ENCODE measurements at places on chromosomes 3 and 15.

DNA sequence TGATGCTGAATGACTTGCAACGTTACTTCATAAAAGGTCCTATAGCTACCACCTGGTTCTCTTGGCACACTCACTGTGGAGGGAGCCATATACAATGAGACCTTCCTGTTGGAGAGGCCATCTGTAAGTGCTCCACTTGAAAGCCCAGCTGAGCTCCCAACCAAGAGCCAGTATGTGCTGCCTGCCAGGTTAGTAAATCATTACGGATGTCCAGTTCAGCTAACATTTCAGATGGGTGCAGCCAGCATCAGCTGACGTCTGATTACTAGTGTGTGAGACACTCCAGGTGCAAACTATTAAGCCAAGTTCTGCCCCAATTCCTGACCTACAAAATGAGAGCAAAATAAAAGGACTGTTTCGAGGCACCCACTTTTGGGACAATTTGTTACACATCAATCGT lies 274.4 kb upstream of the ROBO2 start:
- DNase-seq: no peak

DNA sequence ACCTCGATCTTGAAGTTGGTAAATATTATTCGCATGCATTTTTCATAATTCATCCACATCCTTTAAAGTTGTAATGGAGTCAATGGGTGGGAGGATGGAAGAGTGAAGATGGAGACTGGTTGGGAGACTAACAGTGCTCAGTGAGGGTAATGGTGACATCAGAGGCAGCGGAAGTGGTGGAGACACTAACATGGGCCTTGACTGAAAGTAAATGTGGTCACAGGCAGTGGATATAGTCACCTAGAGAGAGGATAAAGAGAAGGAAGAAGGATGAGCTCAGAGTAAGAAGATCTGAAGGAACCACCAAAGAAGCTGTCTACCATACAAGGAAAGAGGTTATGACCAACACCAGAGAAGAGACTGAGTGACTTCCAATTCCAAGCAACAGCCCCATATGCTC lies 281.6 kb upstream of the STT3B start:
- no peak for DNase-seq

DNA sequence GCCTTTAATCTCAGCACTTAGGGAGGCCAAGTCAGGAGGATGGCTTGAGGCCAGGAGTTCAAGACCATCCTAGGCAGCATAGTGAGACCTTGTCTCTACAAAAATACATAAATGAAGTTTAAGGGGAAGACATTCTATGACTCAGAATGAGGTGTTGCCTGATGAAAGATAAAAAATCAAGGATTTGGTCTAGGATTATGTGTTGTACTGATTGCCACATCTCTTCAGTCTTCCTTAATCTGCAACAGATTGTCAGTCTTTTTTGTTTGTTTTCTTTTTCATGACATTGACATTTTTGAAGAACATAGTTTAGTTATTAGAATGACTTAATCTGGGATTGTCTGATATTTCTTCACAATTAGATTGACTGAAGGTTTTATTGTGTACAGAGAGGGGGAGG lies 26.3 kb upstream of the DPPA4 start:
- no peak for DNase-seq

- no peak for DNase-seq
These were observed 46.2 kb downstream of the RGMA start for GRCh38 chr15:93042691-93043378.

- DNase-seq: no peak
These were observed 96.1 kb downstream of the FOXP1 start for GRCh38 chr3:71487418-71487817.

DNA sequence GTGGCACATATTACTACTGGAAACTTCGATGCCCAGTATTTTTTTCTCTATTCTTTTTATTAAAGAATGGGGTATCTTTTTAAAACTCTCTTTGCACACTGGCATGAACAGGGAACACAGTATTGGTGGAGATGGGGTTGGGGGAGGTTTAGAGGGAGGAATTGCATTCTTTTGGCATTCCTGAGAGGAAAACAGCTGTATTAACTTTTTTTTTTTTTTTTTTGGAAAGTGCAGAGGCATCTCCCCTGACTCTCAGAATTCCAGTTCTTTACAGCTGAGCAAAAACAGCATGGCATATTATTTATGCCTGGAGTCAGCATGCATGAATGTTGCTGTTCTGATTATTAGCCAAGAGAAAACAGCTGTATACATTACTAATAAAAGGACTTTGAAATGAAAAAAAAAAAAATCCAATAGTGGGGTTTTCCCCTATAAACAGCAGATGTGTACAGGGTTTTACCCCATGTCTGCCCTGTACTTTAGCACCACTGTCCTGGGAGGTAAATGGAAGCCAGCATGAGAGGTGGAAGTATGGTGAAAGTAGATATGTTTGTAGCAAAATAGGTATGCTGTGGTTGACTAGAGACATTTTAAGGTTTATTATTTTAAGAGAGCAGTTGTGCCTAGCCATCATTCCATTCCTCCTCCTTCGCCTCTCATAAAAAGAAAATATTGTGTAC lies 132.2 kb downstream of the FNDC3B start:
- DNase-seq: no peak

DNA sequence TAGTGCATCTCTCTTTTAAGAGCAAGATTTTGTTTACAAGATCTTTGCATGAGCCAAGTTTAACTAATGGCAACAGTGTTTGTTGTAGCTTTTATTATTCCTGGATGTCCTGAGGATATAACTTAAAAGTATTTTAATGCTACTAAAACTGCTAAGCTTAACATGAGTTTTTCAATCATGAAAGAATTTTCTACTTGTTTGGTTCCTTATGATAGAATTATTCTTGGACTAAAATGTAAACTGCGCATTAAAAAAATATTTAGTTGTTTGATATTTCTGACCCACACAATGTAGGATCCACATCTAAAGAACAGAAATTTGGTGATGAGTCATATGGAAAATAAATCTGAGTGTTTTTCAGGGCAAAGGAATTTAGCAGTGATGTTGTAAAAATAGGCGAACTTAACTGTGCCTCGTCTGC lies 70.8 kb downstream of the RAP2B start:
- DNase-seq: no peak

GRCh38 chr3:133945381-133946095 lies 49.9 kb upstream of the RAB6B start:
- no peak for DNase-seq

DNA sequence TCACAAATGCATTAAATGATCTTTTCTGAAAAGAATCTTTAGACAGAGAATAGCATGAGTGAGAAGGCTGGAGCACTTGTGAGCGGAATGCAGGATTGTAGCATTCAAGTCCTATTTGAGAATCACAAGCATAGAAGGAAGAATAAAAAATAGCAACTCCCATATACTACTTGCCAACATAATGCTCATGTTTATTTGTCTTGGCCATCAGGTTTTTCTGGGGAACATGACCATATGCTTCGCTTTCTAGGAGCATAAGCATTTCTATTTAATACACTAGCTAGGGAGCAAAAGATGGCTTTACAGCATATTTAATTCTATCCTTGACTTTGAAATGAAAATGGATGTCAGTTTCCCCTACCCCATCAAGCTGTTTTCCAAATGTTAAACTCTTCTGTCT lies 170.3 kb upstream of the MITF start:
- no peak for DNase-seq

GRCh38 chr3:11078826-11079515 lies 75.3 kb upstream of the HRH1 start:
- DNase-seq: no peak

GRCh38 chr3:65778968-65779367 lies 259.8 kb downstream of the MAGI1 start:
- DNase-seq: no peak

GRCh38 chr3:171309906-171310359 lies 150.3 kb downstream of the TNIK start:
- no peak for DNase-seq

DNA sequence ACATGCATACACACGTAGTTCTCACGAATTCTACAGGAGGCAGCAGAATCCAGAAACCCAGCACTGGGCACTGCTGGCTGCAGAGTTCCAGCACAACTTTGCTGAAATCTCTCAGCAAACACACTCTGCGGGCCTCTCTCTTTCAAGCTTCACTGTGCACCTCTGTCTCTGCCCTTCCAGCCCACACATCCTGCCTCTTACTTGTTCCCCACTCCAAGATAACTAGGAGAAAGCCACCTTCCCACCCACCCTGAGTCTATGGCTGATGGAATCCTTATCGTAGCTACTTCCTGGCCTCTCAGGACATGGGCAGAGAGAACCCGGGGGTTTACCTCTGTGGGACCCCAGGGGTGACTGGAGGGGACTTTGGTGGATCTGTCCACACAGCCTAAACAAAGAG lies 11.9 kb downstream of the ANP32A start:
- DNase-seq: no peak

DNA sequence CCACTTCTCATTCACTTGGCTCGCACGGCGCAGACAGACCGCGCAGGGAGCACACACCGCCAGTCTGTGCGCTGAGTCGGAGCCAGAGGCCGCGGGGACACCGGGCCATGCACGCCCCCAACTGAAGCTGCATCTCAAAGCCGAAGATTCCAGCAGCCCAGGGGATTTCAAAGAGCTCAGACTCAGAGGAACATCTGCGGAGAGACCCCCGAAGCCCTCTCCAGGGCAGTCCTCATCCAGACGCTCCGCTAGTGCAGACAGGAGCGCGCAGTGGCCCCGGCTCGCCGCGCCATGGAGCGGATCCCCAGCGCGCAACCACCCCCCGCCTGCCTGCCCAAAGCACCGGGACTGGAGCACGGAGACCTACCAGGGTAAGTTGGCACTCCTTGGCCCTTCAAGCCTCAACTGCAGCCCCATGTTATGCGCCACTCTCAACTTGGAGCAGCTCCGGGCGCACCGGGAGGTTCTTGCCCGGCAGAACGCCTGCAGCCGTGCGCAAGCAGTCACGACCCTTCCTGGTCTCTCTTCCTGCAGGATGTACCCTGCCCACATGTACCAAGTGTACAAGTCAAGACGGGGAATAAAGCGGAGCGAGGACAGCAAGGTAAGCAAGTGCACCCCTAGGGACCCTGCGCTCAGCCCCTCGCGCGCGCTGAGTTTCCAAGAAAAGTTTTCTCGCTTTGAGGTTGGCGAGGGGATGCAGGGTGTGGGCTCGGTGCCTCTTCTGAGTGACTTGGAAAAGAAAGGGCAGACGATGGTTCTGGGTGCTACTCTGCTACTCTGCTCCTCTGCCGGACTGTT lies at the start of gene BHLHE40:
Gene BHLHE40 (plus strand): TSS at position 10 of the 801 bp plus-strand sequence. CDS start 282 bp downstream, at position 292.
- no peak for DNase-seq

DNA sequence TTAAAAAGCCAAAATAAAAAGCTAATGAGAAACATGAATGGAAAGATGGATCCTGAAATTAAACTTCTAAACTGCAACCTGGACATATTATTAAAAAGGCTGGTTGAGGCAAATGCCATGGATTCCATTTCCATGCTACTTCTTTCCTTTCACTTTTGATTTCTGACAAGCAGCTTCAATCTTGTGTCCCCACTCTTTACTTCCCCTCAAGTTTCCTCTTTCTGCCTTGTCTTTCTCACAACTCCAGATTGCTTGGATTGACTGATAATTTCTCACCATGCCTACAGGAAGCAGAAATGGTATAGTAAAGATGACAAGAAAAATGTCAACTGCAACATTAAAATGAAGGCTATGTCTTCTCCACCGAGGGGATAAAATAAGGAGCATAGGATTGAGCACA lies 1136.7 kb downstream of the TUSC7 start:
- no peak for DNase-seq
